Renal cortical epithelial cell (primary cell): ENCODE measurements at places on chromosomes 6 and 20. TPM values are rescaled to one million over a fixed set of nuclear protein-coding genes. Genes with fewer than 3 reads are reported as not detected.

DNA sequence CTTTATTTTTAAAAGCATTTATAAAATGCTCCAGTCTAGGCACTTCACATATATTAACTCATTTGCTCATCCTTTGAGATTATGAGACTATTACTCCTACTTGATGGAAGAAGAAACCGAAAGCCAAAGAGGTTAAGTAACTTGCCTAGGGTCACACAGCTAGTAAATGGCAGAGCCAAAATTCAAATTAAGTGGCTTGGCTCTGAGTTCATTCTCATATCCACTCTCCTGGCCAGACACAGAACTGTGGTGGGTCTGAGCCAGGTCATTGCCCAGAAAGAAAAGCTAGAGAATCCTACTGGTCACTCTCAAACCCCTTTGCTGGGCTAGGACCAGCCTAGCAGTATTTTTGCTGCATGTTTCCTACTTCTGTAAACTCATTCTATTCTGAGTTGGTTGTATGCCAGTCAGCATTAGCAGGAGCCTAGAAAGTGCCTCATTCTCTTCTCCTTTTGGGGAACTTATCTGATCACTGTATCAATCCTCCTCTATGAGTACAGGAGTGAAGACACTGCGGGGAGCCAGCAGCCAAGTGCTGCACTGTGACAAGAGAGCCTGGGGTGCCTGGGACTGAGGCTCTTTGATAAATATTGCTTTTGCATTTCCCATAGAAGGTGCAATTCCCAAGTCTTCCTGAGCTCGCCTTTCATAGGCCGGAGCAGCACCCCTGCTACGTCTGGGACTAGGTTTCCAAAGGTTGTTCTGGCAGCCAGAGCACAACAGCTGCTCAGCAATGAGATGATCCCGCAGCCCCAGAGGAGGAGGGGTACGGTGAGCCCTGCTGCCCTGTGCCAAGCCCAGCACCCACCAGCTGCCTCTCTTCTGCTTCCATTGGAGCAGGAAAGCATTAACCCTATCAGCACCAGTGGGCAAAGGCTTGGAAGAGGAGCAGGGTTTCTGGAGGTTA, 728.3 kb downstream of the MAFB start:
- DNase-seq, result no peak

DNA sequence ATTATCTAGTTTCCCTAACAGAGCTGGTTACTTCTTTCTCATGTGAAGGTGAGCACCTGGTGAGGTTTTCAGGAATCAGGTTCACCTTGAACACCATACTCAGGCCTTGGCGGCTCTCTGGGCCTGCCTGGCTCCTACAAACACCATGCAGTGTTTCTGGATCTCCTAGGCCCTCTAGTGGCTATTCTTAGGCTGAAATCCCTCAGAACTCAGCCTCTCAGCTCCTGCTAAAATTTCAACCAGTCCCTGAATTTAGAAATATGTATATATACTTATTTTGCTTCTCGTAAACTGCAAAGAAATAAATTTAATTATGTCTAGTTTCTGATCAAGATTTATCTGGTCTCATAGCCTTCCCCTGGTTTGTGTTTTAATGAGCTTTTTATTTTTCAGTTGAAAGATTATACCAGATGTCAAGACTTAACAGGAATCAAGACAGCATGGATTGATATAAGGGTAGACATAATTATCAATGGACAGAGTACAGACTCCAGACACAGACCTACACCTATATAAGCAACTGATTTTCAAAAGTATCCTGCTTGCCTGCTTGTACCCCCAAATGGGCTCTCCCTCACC, 55.9 kb downstream of the ANKEF1 start:
- DNase-seq, result peak; percentile 51

Gene EDEM2
- 51.9 and 78.1 TPM in 2 replicates for total RNA-seq

- no peak for DNase-seq
Measured at GRCh38 chr20:38866265-38867061, 59.8 kb upstream of the FAM83D start.

Gene ARFGEF3
- 8.7 and 13.8 TPM in 2 replicates for total RNA-seq

DNA sequence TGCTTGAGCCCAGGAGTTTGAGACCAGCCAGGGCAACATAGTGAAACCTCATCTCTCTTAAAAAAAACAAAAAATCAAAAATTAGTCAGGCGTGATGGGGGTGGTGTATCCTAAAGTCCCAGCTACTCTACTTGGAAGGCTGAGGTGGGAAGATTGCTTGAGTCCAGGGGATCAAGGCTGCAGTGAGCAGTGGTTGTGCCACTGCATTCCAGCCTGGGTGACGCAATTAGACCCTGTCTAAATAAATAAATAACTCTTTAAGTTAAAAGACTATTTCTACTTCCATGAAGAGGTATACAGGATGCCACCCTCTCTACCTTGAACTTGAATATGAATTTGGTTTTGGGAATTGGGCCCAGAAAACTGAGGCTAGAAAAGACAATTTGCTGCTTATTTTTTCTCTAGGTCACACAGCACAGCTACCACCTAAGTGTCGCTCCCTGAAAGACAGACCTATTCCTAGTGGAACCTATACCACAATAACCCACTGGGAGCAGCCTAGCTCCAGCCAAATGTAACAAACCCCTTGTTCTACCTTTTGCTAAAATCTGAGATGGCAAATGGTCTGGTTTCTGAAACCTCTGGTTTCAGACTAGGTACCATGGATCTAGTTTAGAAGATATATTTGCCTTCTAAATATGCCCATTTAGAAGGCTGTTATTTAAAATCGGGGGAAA, 35.2 kb downstream of the HMGCLL1 start:
- DNase-seq, result no peak

DNA sequence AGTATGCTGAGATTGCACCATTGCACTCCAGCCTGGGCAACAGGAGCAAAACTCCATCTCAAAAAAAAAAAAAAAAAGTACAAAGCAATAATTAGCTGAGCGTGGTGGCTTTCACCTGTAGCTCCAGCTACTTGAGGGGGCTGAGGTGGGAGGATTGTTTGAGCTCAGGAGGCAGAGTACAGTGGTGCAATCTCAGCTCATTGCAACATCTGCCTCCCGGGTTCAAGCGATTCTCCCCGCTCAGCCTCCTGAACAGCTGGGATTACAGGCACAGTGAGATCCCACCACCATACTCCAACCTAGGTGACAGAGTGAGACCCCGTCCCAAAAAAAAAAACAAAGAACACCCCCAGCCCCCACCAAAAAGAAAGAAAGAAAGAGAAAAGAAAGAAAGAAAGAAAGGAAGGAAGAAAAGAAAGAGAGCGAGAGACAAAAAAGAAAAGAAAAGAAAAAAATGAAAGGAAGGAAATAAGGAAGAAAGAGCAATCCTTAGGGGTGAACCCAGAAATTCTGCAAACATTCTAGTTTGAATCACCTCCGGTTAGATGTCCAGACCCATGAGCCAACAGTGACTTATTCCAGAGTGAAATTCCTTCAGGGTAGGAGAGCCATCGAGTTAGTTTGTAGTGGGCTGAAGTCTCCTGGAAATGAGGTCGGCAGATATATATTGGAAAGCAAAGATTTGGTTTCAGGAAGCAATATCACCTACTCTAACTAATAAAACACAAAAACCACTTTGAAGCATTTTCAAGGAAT, 3.2 kb upstream of the RIPOR3 start:
- peak; percentile 48 for DNase-seq

DNA sequence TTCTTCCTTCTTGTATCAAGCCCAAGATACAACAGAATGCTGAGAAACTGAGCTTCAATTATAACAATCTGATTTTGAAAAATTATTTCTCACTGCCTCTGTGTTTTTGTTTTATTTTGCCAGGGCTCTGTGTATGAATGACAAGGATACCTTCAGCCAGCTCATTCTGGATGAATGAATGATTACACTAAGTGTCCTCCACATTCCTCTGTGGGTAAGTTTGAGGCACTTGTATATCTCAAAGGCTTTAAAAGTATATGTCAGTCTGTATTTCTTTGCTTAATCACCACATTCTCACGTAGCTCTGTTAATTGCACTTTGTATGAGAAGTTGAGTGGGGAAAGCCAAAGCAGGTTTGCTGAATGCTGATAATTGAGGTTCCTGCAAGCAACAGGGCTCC, 95.1 kb downstream of the TIAM2 start:
- DNase-seq, result no peak

DNA sequence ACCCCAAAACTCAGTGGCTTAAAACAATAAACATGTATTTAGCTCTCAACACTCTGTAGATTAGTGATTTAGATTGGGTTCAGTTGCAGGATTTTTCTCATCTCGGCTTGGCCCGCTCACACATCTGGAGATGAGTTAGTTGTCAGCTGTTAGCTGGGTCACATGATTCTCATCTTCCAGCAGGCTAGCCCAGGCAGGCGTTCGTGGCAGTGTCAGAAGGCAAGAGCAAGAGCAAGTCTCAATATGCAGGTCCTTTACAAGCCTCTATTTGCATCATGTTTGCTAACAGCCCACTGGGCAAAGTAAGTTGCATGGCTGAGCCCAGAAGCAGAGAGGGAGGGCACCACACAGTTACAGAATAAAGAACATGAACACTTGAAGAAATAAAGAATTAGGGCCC, 83.6 kb upstream of the MYLIP start:
- no peak for DNase-seq

GRCh38 chr6:84017709-84018452, 15.7 kb upstream of the MRAP2 start:
- DNase-seq, result no peak

DNA sequence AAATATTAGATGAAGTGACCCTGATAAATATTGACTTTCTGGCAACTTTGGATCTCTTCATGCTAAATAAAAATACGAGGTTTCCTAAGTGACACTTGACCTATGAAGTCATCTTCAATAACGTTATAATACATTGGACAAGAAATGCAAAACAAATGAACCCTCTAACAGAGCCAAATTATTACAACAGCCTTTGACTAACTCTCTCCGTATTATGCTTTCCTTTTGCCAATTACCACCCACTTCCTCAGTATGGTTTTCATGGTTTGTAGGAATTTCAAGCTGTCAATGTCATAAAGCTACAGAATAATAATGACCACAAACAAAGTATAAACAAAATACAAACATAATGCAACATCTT, 210.5 kb downstream of the MOXD1 start:
- no peak for DNase-seq

GRCh38 chr20:45049904-45050471, 50.9 kb downstream of the KCNS1 start:
- no peak for DNase-seq

DNA sequence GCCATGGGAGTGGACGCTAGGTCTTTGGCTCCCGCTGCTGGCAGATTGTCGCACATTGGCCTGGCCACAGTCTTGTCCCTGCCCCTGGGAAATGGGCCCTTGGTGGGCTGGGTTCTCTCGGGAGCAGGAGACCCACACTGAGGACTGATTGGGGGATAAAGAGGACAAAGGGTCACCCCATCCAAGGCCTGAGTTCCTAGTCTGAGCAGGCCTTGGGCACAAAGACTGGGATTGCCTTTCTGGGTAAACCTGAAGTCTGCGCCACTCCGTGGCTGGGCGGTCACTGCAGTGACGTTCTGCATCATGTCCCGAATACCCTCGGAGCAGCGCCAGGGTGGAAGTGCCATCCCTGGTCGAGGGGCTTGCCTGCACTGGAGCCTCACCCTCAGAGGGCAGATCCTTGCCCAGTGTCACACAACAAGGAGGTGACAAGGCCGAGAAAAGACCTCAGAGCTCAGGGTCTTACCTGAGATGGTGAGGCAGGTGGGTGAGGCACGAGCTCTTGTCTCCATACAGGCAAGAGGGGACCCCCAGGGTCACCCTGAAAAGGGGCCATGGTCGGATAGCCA, 36.1 kb upstream of the ZBP1 start:
- DNase-seq, result no peak

GRCh38 chr20:18001131-18001921, 32.5 kb downstream of the MGME1 start:
- peak; percentile 85 for DNase-seq

DNA sequence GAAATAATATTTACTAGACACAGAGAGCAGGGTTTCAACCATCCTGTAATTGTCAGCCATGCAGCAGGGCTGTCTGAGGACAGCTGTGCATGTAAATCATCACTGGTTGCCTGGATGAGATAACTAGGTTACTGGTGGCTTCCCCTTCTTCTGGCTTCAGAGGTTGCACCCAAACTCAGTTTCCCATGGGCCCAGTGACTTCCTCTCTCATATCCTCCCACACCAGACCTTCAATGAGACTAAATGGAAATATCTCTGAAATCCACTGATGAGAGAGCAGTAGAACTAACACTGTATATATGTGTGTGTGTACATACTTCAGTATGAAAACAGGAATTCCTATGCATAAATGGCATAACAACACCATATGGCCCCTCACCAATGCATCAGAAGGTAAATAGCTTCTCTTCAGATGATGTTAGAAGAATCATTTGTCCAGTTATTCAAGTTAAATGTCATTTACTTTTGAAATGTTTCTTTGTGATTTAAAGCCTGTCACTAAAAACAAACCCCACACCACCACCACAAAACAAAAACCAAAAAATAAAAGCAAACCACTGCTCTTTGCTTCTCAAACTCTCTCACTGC, 51.0 kb upstream of the IL20RA start:
- DNase-seq, result no peak

Gene UQCC2
- total RNA-seq, result 10.5 and 40.5 TPM in 2 replicates

DNA sequence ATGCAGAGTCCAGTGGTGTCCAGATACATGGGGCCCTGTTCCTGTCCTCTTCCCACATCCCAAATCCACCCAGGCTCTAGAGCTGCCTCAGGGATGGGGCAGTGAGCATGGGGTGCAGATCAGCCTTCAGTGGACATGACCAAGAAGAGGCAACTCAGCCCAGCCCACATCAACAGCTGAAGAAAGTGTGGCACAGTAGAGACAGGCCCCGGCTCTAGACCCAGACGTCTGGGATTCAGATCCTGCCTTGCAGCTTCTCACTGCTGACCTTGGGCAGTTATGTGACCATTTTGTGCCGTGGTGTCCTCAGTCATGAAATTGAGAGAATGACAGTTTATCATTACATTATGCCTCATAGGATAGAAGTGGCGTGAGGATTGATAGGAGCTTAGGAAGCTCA, 54.6 kb upstream of the CST7 start:
- DNase-seq, result no peak

DNA sequence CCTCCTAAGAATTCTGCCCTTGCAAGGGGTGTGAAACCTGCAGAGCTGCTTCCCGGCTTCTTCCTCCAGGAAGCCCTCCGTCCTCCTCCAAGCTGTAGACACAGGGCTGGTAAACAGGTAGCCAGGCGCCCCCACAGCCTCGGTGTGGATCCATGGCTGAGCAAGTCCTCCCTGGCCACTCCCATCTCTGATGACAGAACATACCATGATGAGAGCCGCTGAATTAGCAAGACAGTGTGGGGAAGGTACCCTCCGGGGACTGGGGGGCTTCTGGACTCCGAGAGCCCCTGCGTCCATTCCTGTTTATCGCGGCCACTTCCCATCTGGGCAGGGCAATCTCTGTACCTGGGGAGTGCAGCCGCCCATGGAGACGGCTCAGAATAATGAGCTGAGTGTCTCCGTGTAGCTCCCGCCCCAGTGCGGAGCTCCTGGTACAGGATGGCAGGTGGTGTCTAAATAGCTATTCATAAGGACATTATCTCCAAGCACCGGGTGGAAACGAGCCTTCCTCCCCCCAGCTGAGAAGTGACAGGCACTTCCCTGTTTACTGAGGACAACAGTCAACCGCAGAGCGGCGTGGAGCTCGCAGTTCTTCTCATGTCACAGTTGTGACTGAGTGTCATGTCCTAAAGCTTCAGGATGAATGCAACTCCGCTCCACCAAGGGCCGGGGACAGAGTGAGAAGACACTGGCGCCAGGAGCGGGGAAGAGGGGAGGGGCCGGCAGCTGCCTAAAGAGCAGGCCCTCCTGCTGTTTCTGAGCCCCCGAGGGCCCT, 22.7 kb upstream of the NTSR1 start:
- DNase-seq, result no peak

GRCh38 chr6:168113226-168113625, 34.2 kb upstream of the FRMD1 start:
- DNase-seq, result no peak

Gene ALDH5A1
- 1.0 and 3.8 TPM in 2 replicates for total RNA-seq
